ENCODE measurements at places on chromosomes 2 and 18.

- no peak for DNase-seq
These were observed 47.6 kb downstream of the BCL11A start for GRCh38 chr2:60505880-60506260.

- no peak for DNase-seq
These were observed 2.9 kb upstream of the ARPC2 start for GRCh38 chr2:218214116-218214515.

- no peak for DNase-seq
These were observed 557.5 kb downstream of the ARHGAP15 start for GRCh38 chr2:143686585-143687164.

DNA sequence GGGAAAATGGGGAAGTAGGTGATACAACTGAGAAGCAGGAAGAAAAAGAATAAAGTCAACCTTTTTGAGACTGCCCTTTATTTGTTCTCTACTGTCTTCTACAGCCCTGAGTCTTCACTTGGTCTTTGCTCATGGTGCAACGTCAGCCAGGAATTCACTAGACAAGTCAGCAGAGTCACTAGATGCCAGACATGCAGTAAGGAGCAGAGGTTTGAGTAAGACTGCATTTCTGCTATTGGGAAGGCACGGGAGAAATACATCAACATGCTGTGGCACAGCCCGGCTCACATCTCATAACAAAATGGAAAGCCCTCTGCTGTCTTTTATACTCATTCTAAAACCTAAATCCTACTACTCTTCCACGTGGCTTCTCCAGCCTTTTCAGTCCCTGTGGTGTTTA, 67.1 kb downstream of the PRELID3A start:
- no peak for DNase-seq

DNA sequence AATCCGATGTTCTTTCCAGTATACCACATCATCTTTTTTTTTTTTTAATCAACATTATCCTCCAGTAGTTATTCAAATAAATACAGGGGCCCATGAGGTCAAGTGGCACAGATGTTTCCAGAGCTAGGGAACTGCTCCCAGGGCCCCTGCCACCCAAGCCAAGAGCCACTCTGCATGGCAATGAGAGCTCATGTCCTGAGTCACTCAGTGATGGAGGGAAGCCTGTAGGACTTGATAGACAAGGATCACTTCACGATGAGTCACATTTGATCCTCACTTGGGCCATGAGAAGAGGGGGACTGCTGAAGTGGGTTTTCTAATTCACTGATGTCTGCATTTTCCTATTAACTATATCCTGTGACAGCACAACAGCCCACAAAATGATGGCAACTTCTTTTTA, 127.0 kb upstream of the PKDCC start:
- no peak for DNase-seq

All from T-helper 2 cell treated with Interferon-gamma antibody and Interleukin-4, amounts not matched to agents 5 μg/mL and 100 μg/mL, for 36 hours (primary cell).